ENCODE measurements at places on chromosomes 2 and 18.

- no peak for DNase-seq
Measured at GRCh38 chr2:65754219-65754618, 321.8 kb upstream of the SPRED2 start.

DNA sequence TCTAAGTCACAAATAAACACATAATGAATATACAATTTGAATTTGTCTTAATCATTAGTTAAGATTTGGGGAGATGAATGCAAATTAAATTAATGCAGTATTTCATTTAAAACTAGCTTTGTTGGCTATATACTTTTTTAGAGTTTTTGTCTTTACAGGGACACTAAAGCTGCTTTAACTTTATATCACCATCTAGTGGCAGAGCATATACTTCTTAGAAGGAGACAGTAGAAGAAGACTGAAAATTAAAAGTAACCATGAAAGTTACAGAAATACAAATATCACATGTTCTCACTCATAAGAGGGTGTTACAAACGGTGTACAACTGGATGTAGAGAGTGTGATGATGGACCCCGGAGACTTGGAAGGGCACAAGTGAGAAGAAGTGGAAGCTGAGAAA lies 268.3 kb upstream of the NETO1 start:
- no peak for DNase-seq

DNA sequence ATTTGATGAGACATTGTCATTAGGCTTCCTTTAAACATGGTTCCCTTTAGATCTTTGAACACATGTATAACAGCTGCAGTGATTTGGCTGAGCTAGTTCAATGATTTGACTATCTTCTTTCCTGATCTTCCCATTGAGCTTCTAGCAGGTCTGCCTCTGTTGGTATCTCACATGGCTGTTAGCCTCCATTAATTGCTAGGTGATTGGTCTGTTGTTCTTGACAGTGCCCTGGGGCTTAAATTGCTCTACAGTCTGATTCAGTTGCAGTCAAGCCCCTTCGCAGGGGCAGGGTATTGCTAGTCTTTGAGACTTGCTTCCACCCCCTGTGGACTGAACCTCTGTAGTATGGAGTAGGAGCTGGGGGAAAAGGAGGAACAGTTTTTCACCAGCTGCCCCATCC lies 24.1 kb downstream of the SKA1 start:
- DNase-seq, result no peak

DNA sequence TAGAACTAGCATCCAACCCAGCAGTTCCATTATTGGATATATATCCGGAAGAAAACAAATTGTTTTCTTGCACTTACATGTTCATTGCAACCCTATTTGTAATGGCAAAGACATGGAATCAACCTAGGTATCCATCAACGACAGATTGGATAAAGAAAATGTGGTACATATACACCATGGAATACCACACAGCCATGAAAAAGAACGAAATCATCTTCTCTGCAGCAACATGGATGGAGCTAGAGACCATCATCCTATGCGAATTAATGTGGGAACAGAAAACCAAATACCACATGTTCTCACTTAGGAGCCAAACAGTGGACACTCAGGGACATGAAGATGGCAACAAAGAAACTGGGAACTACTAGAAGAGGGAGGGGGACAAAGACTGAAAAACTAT lies 352.7 kb downstream of the CDH2 start:
- DNase-seq, result no peak

- DNase-seq, result peak; percentile 28
Measured at GRCh38 chr18:47772374-47773248, 157.8 kb downstream of the SMAD2 start.

- no peak for DNase-seq
Measured at GRCh38 chr2:134943540-134943939, 24.9 kb downstream of the CCNT2 start.

GRCh38 chr2:232488097-232488711 lies 570 bp upstream of the ECEL1 start:
- DNase-seq, result no peak

GRCh38 chr2:120820953-120821279 lies 85.2 kb downstream of the GLI2 start:
- no peak for DNase-seq

GRCh38 chr2:9163306-9164111 lies 43.1 kb upstream of the ASAP2 start:
- DNase-seq, result no peak

- no peak for DNase-seq
Measured at GRCh38 chr2:205561441-205561840, 120.9 kb upstream of the NRP2 start.

GRCh38 chr2:149330127-149331022 lies at the start of gene LYPD6:
Gene LYPD6 (plus strand): TSS chr2:149330587. CDS start chr2:149437709, 107,122 bp downstream.
- no peak for DNase-seq

DNA sequence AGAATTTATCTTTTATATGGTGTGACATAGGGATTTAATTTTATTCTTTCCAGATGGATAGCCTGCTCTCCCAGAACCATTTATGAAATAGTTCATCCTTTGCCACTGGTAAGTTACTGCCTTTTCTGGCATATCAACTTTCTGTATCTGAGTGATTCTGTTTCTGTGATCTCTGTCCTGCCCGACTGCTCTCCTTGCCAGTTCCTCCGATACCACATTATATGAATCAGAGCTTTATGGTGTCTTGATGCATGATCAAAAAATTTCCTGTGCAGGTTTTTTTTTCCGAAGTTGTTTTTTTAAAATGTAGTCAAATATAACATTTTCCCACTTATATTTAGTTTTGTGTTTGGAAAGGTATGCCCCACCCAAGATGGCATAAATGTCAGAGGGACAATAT lies 242.5 kb downstream of the CYP26B1 start:
- DNase-seq, result no peak

- DNase-seq, result no peak
Measured at GRCh38 chr2:126751477-126751876, 95.5 kb downstream of the GYPC start.

- DNase-seq, result no peak
Measured at GRCh38 chr18:63223837-63224236, 95.7 kb downstream of the BCL2 start.

- no peak for DNase-seq
Measured at GRCh38 chr2:1940679-1941078, 196.4 kb upstream of the PXDN start.

DNA sequence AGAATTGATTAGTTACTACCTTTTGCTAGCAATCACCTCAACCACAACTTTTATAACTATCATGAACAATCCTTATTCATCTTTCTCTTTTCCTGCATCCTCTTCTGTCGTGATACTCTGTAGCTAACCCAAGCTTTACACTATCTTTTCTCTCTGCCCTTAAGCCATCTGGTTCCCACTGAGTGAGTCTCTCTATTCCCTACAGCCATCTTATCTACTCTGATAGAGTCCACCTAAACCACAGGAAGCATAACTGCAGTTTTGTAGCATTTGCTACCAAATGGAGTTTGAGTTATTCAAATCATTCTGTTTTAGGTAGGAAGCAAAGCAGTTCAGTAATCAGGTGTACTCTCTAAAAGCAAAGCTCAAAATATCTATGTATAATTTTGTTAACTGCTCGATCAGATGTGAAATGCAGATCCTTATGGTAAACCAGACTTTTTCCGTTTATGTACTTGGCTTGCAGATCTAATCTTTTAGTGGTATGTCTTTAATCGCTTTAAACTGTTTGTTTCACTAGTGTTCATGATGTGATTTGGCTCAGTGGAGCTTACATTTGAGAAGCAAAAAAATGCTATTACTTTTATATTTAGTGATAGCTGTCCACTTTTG lies 91.0 kb downstream of the CSRNP3 start:
- no peak for DNase-seq

DNA sequence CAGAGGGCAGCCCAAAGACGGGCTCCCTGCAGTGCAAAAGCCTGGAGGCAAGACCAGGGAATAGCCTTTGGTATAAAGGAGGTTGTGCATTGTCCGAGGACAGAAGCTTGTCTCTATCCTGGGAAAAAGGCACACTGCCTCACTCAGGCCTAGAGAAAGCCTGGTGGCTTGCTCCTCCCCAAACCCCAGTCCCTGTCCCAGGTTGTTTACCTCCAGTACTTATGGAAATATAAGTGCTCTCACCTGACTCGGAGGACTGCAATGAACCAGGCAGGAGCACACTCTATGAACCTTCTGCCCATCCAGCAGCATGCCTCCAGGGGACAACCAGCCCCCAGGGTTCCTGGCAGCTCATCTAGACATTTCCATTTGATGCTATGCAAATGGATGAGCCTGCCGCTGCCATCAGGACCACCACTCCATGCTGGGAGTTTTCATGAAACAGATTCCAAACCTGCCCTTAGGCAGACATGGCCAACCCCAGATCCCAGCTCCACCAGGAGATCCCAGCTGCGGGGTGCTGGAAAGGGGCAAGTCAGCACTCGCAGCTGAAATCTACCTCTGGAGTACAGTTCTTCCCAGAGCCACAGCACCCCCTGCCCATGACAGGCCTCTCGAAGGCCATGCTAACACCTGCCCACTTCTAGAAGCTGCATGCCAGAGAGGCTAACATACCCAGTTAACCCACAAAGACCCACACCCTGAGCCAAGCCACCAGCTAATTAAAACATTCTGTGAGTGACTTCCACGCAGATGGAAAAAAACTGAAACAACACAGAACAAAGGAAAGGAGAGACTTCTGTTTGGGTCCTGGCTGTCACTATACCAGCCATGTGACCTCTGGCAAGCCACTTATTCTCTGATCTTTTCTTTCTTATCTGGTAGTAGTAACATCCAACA lies 101.7 kb downstream of the TTC32 start:
- no peak for DNase-seq

DNA sequence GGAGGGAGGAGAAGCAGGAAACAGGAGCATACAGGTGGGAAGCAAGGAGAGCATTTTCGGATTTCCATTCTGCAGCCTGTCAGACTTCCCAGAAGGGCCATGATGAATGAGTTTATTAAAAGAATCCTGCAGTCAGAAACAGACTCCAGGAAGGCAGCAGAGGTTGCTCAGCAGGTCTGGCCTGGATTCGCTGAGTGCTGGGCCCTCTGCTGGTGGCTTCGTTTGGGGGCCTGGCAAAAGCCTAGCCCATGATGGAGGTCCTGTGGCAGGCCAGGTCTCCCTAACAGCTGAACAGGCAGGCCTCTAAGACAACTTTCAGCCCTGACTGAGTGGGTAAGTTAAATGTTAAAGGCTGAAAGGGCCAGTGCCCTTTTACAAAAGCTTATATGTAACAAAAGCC lies 108.2 kb upstream of the CAPN13 start:
- DNase-seq, result no peak

DNA sequence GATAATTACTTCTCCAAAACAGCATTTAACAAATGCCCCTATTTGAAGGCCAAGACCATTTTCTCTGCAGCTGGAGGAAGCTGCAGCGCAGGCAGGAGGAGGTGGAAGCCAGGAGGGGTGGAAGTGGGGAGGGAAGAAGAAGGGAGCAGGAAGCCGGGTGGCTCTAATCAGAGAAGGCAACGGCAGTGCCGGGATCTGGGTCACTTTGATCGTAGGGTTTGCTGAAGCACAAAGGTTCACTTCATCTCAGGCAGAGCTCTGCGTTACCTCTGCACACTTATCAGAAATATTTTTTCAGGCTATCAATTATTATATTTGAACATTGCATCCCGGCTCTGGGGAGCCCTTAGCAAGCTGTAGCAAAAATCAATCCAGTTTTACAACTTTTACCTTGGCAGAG lies 315.8 kb upstream of the POU3F3 start:
- no peak for DNase-seq

GRCh38 chr2:127146071-127146725 lies 39.2 kb upstream of the BIN1 start:
- no peak for DNase-seq

DNA sequence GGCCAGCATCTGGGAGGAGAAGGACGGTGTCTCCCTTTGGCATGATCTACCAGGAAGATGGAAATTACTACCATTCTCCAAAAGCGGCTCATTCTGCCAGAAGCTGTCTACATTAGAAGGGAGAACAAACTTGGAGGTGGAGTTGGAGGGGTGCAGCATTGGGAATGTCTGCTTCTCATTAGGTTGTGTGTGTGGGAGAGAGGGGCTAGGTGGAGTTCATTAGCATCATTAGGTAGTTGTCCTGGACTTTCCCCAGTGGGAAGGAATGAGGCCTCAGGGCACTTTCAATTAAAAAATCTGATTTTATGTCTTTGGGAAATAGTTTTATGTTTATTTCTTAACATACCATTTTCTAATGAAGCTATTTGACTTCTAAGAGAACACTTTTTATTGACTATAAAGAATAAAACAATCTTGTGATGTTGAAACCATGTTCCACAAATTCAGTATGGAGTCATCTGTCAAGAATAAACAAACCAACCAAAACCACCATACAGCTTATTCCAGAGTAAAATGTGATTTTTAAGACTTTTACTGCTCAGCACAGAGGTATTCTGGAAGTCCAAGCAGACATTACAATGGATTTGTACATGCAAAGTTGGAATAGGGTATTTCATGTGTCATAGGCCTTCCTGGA lies 60.6 kb downstream of the VAPA start:
- DNase-seq, result no peak

DNA sequence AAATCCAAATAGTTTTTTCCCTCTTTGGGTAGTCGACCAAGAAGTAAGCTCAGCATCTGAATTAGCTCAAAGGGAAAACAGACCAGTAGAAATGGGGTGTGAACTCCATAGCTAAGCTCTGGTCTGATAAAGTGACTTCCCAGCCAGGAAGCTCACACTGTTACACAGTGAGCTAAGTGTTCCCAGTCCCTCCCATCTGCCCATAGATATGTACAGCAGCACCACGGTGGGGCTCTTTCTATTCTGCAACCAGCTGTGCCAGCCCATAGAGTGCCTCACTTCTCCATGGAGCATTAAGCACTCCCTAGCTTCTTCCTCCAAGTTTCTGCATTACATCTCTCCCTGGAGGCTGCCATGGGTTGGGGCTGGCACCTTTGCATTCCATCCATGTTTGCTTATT lies 27.6 kb upstream of the NEMP2 start:
- DNase-seq, result no peak
